NCI-H446 (cell line): ENCODE measurements at places on chromosomes 12 and 14.

GRCh38 chr12:42385326-42385841, 59.4 kb downstream of the PPHLN1 start:
- no peak for DNase-seq

- no peak for DNase-seq
Measured at GRCh38 chr14:31682768-31683167, 121.6 kb downstream of the NUBPL start.

- no peak for DNase-seq
Measured at GRCh38 chr12:105419606-105420005, 89.1 kb downstream of the C12orf75 start.

DNA sequence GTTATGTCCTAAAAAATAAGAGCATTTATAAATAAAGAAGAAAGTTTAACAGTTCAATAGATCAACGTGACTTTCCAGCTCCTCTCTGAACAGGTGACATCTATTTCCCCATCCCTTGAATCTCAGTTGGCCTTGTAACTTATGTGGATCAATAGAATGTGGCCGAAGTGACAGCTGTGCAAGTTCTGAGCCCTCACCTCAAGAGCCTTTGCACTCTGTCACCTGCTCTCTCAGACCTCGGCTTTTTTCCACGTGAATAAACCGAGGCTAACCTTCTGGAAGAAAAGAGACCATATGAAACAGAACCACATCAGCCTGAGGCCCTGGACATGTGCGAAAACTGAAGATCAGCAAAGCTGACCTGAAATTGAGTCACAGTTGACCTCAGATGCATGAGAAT, 253.0 kb downstream of the DAD1 start:
- no peak for DNase-seq

- DNase-seq = peak; percentile 96
Measured at GRCh38 chr12:78918268-78918667, 53.7 kb downstream of the SYT1 start.
